H1 (cell line): ENCODE measurements at places on chromosomes 7 and 10.

- DNase-seq: no peak
Observed at GRCh38 chr10:107487284-107487683, 322.8 kb upstream of the SORCS1 start.

- no peak for DNase-seq
Observed at GRCh38 chr10:68811314-68812009, 15.9 kb upstream of the STOX1 start.

GRCh38 chr7:79529881-79530235, 76.4 kb upstream of the MAGI2 start:
- no peak for DNase-seq

DNA sequence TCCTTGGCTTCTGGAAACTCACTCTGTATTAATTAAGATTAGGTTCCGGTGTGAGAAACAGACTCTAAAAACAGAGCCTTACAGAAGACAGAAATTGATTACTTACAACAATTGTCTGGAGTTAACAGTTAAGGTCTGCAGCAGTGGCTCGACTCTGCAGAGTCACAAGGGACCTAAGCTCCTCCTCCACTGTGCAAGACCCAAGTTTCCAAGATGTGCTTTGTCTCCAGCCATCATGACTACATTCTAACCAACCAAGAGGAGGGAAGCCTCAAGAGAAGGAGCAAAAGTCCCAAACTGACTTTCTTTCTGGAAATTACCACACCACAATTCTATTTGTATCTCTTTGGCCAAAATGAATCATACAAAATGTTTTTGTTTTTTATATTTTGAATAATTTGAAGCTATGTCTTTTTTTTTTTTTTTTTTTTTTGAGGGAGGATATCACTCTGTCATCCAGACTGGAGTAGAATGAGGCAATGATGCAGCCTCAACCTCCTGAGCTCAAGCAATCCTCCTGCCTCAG, 14.2 kb upstream of the ODAD2 start:
- DNase-seq: no peak
